RCC 7860 (cell line): ENCODE measurements at places on chromosomes 13 and 19.

GRCh38 chr13:33550885-33551284, 265.3 kb upstream of the STARD13 start:
- DNase-seq: no peak

GRCh38 chr13:113120300-113121182, 2.1 kb upstream of the F10 start:
- DNase-seq: no peak

GRCh38 chr13:101218484-101218883, 197.8 kb downstream of the NALCN start:
- no peak for DNase-seq

DNA sequence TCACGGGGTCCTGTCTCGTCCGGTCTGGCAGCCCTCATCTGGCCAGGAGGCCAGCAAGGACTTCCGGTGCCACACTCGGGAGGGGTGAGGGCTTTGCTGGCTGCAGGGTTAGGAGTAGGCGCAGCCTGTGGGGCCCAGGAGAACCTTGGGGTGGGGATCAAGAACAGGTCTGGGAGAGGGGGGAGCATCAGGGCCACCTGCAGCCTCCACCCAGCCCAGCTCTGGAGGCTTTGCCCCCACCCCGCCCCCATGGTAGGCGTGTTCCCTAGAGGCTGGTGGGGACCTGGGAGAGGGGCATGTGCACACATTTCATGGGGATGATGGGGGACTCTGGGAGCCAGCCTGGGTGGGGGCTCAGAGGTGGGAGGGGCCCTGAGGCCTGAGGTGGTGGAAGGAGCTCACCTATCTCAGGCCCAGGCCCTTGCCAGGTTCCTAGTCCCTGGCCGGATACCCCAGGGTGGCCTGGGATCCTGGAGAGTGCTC, 23.3 kb downstream of the WTIP start:
- no peak for DNase-seq

DNA sequence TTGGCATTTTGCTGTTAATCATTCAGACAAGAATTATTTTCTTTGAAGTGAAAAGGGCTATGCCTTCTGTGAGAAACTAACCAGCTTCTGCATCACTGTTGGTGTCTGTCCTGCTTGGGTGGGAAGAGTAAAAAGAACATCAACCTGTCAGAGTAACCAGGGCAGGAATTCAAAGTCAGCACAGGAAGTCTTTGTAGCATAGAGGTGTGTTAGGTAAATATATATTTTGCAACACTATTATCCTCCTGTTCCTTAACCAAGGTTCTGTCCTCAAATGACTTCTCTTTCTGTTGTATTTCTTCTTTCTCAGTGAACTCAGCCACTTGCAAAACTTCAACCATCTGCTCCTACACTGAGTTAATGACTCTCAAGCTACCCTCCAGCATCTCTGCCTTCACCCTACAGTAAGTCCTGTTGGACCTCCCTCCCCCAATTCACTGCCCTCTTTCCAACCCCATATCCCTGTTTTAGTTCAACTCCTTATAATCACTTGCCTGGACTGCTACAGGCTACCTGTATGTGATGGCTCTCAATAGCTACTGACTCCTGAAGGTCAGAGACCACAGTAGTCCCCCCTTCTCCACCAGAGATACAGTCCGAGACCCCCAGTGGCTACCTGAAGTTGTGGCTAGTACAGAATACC, 49.9 kb downstream of the SMAD9 start:
- DNase-seq: no peak

DNA sequence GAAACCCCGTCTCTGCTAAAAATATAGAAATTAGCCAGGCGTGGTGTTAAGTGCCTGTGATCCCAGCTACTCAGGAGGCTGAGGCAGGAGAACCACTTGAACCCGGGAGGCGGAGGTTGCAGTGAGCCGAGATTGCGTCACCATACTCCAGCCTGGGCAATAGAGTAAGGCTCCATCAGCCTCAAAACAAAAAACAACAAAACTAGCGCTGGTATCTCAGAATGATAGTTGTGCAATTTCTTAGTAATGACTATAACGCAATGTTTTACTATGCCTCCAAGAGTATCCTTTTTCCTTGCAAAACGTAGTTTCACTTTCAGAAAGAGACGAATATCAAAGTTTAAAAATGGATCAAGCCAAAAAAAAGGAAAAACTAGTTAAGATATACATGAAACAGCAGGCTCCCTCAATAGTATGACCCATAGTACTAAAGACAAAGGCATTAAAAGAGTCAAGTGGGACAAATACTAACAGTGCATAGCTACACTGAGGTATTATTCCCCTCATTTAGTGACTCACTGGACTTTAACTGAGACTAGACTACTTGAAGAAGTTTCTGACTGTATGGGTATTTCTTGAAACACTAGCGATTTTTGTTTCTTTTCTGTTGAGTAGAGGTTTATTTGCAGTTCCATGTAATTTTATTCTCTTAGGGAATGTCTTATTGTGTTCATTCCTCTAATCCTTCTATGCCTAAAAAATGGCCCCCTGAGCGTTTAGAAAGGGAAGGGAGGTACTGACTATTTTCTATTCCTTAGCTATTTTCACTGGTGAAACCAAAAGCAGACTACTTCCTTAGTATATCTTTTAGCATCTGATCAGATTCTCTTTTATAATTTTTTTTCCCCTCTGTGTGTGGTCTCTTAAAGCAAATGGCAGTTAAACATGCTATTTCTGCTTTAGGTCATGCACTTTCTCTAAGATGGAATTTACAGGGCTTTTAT, 10.4 kb upstream of the ITM2B start:
- peak; percentile 14 for DNase-seq

DNA sequence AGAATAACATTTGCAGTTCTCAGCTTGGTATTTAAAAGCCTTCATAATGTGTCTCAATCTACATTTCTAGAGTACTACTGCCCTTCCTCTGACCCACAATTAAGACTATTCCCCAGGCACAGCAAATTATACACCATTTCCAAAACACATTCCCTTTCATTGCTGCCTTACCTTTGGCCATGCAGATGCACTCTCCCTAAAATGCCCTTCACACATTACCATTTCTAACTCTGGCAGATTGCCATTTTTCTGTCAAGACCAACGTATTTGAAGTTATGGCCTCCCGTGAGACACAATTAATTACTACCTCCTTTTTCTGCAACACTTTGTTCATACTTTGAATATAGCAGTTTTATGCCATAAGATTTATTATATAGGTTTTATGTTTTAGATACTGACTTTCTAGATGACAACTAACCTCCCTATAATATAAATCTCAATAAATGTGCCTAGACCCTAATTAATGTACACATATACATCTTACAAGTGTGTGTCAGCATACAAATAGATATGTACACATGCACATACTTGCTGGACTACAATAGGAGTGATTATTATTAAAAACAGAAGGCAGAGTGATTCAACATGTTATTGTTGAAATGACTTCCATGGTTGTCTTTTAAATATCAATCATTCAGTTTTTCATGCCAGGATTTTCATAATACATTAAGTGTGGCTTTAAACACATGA, 2902.5 kb downstream of the PCDH9 start:
- no peak for DNase-seq

DNA sequence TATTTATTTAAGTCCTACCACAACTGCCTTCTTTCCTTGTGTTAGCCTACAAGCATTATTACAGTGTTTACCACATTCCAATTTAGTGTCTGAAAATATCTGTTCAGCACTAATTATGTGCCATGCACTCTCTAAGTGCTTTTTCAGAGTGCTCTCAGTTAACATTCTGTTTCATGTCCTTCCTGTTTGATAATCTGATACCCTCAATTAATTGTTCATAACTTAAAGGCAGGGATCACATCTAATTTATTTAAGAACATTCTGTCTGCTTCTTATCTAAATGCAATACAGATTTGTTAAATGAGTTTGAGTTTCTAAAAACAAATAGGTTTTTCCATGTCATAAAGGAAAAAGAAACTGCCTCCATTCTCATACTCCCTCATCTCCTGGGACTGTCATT, 649.6 kb upstream of the ATXN8OS start:
- no peak for DNase-seq

DNA sequence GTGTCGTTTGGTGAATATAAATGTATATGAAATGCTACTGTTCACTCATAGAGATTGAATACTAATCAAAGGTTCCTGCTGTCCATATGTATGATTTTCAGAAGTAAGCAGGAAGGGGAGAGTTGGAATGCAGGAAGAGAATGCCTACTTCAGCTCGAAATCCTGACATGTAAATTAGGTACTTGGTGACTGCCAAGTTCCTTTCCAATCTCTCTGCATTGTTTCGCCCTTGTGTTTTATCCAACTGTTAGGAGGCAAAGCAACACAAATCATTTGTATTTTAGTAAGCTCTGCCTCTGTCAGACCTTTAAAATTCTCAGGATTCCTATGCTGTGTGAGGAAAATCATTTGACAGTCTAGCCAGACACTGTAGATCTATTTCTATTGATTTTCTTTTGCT, 9.0 kb downstream of the STARD13 start:
- DNase-seq: no peak

DNA sequence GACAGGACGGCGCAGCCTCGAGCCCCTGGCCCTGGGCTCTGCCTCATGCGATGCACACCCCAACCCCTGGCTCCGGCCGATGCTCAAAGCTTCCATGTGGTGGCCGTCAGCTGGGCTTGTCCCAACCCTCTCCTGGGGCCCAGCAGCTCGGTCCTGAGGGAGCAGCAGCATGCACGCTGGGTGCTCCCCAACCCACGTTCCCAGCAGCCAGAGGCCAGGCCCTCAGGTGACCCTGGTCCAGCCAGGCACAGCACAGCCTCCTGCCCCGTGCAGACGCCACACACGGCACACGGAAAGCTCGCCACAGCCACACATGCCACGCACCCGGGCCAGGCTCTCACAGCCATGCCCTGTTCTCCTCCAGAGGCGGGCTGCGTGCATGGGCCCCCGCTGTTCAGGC, 60.7 kb downstream of the IER2 start:
- no peak for DNase-seq

DNA sequence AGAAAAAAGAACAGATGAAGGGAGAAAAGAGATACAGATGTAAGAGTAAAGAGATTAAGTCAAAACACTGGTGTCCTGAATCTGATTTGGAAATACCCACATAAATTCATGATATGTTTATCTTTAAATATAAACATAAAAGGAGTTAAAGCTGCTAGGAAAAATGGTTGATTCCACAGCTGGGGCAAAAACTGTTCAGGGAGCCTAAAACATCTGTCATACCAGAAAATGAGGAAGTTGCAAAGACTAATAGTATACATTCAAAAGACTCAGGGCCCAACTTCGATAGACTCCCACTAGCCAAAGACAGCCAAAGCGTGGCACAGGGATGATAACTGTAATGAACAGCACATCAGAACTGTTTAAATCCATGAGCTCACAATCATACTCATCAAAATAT, 62.0 kb downstream of the ABCC4 start:
- no peak for DNase-seq

GRCh38 chr19:33405254-33405552, 31.7 kb downstream of the CEBPG start:
- no peak for DNase-seq

GRCh38 chr13:76969488-76970365, 21.4 kb downstream of the ACOD1 start:
- DNase-seq: no peak

- no peak for DNase-seq
These were observed 2.4 kb upstream of the URI1 start for GRCh38 chr19:29939628-29940027.

GRCh38 chr13:52936806-52937205, 88.4 kb upstream of the PCDH8 start:
- no peak for DNase-seq

- DNase-seq: peak; percentile 69
These were observed 175.2 kb downstream of the TDRD3 start for GRCh38 chr13:60572003-60572798.

DNA sequence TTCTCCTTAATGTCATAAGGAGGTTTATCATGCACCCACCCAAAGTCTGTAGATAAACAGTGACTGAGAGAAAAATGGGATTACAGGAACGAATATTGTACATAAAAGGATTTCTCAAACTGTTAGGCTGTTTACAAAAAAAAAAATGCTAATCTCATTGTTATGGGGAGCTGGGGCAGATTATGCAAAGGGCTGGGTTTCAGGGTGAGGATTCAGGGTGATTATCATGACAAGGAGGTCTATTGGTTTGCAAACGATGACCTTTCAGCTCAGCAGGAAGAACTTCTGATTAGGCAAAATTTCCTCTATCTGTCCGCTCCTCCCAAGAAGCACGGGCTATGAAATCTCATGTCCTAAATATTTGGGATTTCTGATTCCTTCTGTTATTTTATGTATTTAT, 41.4 kb downstream of the NLRP12 start:
- DNase-seq: no peak

- no peak for DNase-seq
These were observed 13.5 kb upstream of the SPATA13 start for GRCh38 chr13:24146961-24147569.

GRCh38 chr19:43311706-43312105, 41.8 kb upstream of the CD177 start:
- no peak for DNase-seq

GRCh38 chr19:30966486-30966885, 382.8 kb downstream of the TSHZ3 start:
- DNase-seq: no peak
